Stimulated activated CD8-positive, alpha-beta memory T cell treated with anti-CD3 and anti-CD28 coated beads, Interleukin-12 subunit alpha, Interleukin-12 subunit beta, amount 100 ng/mL, for 4 hours (primary cell): ENCODE measurements at places on chromosomes 12 and 14.

DNA sequence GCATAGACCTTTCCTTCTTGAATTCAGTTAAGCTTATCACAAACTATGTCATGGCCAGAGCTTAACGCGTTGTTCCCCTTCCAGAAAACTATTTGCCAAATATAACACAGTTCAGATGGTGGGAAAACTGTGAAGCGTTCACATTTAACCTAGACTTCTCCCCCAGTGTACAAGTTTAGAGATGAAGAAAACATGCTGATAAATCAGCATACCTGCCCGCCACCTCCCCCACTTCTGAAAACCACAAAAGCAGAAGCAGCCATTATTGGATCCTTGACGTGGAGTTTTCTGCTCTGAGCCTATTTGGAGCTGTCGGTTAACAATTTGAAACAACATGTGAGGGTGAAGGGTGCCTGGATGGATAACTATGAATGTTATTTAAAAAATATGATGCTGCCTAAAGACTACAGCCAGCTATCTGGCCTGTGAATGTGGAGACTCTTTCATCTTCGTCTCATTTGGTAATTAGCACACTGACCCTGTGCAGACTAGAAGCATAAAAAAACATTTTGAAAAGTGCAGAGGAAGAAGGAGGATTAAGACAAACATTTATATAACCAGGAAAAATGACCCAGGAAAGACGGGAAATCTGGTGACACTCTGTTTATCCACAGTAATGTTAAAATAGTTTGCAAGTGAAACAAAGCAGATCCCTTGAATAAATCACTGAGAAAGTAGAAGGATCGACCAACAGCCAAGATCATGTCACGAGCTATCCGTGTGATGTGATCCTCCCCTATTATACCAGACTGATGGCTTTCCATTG lies 408.2 kb downstream of the AEBP2 start:
- DNase-seq, result no peak

DNA sequence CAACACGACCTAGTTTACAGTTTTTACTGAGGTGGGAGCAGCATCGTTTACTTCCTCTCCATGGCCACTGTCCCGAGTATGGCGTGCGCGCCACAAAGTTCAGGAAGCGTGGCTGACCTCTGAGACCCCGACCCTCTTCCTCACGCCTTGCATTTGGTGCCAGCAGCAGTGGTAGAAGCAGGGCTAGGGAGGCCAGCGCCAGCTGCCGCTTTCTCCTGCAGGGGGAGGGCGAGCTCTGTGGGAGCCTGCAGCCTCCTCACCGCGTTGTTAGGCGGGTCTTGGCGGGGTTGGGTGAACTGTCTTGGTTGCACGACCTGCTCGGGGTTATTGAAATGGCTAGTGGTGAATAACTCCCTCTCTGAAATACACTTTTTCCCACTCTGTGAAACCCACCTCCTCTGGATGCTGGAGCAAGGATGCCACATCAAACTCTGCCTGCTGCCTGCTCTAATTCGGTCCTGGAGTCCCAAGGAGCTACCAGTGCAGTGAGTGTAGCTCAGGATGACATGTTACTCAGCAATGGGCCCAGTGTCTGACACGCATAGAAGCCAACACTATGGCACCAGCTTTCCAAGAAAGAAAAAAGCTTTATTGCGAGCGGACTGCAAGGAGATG lies 22.3 kb upstream of the TDRD9 start:
- no peak for DNase-seq

GRCh38 chr14:61607570-61608244 lies 87.6 kb upstream of the HIF1A start:
- no peak for DNase-seq

- DNase-seq, result no peak
These were observed 646.9 kb upstream of the TMEM132C start for GRCh38 chr12:127619869-127620734.
